ENCODE measurements at places on chromosomes 2 and 18.
A peak's percentile ranks its signal among the peaks of the same experiment; 100 is the strongest.

- no peak for DNase-seq
Measured at GRCh38 chr2:189763908-189764661, 1.5 kb upstream of the OSGEPL1 start.

DNA sequence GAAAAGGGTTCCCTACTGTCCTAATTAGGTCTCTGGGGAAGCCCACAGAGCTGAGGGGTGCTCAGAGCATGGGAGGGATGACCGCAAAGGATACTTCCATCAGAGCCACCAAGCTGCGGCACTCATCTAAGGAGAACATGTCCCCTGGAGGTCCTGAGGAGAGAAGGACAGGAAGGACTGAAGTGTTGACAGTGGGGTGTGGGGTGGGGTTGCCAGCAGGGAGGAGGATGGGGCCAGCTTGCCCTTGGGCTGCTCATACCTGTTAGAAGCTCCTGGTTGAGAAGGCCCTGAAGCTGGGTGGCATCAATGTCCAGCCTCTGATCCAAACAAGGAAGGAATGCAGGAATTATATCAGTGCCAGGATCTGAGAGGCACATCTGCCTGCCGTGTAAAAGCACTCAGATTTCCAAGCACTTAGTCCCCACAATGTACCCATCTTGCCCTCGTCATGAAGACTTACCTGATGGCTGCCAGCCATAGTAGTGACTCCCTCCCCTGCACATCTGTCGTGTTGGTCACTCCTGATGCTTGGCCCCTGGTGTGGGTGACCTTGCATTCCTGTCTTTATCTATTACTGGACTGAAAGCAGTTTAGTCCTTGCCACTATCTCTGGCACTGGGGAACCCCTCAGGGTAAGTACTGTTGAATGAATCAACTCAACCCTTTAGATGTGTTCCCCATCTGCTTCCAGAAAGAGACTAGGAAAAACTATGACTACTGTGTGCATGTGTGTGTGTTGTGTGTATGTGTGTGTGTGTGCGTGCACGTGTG, 68.9 kb downstream of the CAPN13 start:
- DNase-seq = no peak

DNA sequence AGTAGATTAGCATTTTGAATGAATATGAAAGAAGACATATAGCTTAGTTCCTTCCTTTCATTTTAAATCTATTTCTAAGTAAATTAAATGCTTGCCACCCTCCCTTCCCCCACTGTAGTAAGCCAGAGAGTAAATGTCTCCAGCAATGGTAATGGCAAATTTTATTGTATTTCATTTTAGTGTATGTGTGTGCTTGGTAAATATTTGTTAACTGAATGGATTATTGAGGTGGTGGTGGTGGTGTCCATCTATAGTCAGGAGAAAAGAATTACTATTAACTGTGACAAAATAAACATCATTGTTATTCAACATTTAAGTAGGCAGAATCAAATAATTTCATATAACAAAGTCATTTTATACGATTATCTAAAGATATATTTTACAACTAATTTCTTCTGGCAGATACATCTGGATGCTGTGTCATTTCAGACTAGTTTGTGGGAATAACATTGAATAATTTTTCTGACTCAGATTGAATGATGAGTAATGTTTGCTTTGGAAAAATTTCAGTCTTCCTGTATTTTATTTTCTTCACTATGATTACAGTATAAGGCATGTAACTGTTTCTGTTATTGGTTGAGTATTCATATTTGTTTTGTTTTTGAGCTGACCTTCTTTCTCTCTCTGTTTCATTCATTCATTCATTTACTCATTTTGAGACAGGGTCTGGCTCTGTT, 18.3 kb downstream of the ASXL3 start:
- DNase-seq = no peak

DNA sequence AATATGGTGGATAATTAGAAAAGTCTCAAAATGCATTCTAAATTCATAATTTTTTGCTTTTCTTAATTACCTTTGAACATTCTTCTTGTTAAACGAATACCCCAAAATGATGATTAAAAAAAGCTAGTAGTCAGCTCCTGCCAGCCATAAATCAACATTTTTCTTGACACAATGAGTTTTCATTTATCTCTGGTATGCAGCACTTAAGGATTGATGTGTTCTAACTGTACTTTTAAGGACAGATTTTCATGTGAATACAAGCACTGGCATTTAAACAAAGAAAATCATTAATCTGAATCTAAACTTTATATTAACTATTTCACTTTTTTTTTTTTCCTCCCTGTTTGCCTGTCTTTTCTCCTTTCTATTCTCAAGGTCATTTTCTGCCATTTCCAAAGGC, 976.8 kb downstream of the TMEM182 start:
- DNase-seq = no peak

- DNase-seq = no peak
Measured at GRCh38 chr18:56044239-56044638, 456.2 kb upstream of the TCF4 start.

DNA sequence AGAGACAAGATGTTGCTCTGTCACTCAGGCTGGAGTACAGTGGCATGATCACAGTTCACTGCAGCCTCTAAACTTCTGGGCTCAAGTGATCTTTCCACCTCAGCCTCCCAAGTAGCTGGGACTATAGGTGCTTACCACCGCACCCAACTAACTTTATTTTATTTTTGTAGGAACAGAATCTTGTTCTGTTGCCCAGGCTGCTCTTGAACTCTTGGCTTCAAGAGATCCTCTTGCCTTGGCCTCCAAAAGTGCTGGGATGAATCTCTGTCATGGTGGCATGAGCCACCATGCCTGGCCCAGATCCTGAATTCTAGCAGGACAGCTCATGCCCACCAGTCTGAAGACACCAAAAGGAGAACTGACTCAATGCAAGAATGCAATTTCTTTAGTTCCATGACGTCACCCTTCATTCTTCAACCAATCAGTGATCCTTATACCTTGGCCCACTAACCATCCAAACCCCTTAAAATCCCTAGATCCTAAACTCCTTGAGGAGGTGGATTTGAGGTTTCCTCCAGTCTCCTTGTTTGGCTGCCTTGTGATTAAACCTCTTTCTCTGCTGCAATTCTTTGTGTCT, 25.6 kb upstream of the CXXC1 start:
- DNase-seq = no peak

- DNase-seq = no peak
Measured at GRCh38 chr2:8059255-8059654, 622.6 kb upstream of the ID2 start.

DNA sequence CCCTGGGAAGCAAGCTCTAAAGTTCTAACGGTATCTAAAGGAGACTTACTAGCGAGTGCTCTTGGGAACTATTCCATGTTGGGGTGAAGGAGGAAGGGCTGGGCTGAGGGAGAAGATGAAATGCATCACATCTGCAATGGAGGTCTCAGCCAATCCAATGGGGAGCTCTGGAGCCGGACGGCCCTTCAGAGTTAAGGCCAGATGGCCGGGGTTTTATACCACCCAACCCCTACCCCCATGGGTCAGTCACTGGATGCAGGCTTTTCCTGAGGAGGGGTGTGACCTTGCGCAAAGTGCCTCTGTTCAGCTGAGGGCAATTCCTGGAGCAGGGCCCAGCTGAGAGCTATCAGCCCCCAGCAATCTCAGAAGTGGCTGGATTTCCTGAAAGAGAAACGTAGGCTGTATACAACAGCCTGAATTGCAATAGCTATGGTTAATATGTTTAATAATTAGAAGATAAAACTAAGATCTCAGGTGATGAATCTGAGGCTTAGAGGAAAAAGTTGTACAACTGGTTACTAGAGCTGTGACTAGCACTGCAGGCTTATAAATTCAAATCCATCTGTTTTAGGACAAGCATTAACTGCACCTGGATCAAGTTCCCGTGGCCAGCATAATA, 21.6 kb downstream of the EIPR1 start:
- no peak for DNase-seq

GRCh38 chr2:105085525-105085924, 47.7 kb downstream of the MRPS9 start:
- DNase-seq = no peak

GRCh38 chr2:53252115-53252514, 515.5 kb upstream of the CHAC2 start:
- DNase-seq = no peak

- no peak for DNase-seq
Measured at GRCh38 chr2:197207598-197207997, 103.0 kb downstream of the ANKRD44 start.

DNA sequence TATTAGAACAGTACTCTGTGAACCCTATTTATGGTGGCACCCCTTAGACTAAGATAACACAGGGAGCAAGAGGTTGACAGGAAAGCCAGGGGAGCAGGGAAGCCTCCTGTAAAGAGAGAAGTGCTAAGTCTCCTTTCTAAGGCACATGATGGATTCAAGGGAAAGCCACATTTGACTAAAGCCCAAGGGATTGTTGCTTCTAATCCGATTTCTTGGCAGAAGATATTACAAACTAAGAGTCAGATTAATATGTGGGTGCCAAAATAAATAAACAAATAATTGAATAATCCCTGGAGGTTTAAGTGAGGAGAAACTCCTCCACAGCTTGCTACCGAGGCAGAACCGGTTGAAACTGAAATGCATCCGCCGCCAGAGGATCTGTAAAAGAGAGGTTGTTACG, 333.2 kb downstream of the SOX11 start:
- DNase-seq = no peak

- no peak for DNase-seq
Measured at GRCh38 chr2:186687807-186688211, 6.1 kb upstream of the FAM171B start.

GRCh38 chr18:60421356-60422118, 49.0 kb upstream of the MC4R start:
- no peak for DNase-seq

DNA sequence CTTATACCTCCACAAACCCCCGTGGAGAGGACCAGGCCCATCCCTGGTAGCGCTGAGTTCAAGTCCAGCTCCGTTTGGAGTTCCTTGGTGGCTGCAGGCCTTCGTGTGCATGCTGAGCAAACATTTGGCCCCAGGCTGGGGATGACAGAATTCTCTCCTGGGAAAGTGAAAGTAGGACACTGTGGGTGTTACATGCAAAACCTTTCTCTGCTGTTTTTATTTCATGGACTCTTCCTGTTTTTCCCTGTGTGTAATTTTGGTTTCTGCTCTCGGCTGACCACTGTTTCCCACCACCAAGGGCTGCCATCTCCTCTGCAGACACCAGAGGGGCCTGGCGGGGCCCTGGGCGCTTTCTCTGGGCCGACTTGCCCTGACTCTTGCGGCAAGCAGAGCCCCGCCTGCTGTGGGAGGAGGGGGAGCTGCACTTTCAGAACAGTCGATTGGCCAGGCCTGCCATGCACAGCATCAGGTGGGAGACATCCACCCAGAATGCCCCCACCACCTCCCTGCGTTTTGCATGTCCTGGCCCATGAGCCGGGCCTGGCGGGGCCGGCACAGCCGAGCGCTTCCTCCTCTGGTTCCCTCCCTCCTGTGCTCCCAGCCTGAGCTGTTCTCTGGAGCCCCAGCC, 102.4 kb downstream of the CABLES1 start:
- DNase-seq = peak; percentile 15

Data from effector memory CD8-positive, alpha-beta T cell (primary cell).